ENCODE measurements at places on chromosomes 3 and 15. TPM values are rescaled to one million over a fixed set of nuclear protein-coding genes. Genes with fewer than 3 reads are reported as not detected.
A peak's percentile ranks its signal among the peaks of the same experiment; 100 is the strongest.

Gene PDCD6IP
- total RNA-seq, result 226 TPM

DNA sequence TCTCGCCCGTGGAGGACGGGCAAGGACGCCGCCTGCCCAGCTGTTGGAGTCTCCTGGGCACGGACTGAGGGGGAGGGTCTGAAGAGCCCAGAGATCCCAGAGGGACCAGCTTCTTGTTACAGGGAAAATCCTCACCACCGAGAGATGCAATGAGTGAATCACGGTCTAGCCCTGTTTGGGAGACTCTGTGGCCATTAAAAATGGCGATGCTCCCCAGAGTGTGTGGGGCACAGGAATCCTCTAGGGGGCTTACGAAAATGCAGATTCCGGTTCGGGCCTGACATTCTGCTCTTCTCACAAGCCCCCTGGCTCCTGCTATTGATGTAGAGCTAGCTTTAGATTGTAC, 35.5 kb upstream of the EPHB3 start:
- DNase-seq, result no peak
- peaks cover 16% of the 10 kb centered on the region for H3K27me3 ChIP-seq
- peaks cover 11% of the 10 kb centered on the region for H3K4me1 ChIP-seq
- peak overlapping the region; percentile 11 for H3K4me3 ChIP-seq

DNA sequence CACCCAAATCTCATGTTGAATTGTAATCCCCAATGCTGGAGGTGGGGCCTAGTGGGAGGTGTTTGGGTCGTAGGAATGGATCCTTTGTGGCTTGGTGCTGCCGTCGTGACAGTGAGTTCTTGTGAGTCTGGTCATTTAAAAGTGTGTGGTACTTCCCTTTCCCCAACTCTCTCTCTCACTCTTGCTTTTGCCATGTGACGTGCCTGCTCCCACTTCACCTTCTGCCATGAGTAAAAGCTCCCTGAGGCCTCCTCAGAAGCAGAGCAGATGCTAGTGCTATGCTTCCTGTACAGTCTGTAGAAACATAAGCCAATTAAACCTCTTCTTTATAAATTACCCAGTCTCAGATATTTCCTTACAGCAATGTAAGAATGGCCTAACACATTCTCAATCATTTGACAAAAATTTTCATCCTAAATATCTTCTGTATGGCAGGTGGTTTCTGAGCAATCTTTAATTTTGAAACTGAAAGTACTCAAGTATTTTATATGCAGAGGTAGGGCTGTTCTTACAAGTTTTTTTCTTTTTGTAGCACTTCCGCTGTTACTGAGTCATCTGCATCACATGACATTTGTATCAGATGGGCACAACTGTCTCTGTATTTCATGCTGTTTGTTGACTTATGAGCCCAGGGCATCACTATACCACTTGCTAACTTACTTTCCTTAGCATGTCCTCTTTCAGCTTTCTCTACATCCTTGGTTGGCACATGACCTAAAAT, 8.8 kb downstream of the RPL39L start:
- peak overlapping the region; percentile 53 for H3K27ac ChIP-seq
- no peak for DNase-seq
- H3K36me3 ChIP-seq, result no peaks in the 10 kb centered on the region
- no peaks in the 10 kb centered on the region for H3K27me3 ChIP-seq

Gene NDUFAF3
- 96.6 TPM for total RNA-seq

DNA sequence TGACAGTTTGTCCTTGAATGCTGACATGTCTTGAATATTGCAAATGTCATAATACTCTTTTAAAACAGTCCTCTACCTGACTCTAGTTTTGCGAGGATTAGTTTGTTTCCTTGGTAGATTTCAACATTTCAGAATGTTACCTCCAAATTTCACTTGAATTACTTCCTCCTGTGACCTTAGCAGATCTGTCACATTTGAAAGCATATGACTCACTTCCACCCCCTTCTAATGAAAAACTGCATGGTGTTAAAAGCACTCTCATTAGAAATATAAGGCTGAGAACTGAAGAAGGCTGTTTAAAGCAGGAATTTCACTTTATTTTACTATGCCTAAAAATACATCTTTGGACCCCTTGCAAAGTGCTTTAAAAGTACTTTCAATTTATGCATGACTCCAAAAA, 598.7 kb upstream of the TGFBR2 start:
- no peaks in the 10 kb centered on the region for H3K36me3 ChIP-seq
- no peaks in the 10 kb centered on the region for H3K4me1 ChIP-seq
- no peak overlapping the region for H3K4me3 ChIP-seq
- H3K27me3 ChIP-seq, result no peaks in the 10 kb centered on the region
- H3K27ac ChIP-seq, result no peak overlapping the region

DNA sequence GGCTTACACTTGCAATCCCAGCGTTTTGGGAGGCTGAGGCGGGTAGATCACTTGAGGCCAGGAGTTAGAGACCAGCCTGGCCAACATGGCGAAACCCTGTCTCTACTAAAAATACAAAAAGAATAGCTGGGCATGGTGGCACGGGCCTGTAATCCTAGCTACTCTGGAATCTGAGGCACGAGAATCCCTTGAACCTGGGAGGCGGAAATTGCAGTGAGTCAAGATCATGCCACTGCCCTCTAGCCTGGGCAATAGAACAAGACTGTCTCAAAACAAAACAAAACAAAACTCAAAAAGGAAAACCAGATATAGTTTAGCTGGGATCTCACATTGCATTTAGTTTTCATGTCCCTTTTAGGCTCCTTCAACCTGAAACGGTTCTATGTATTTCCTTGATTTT, 2.9 kb upstream of the USP50 start:
- no peak overlapping the region for H3K4me3 ChIP-seq
- H3K27me3 ChIP-seq, result no peaks in the 10 kb centered on the region
- no peak for DNase-seq
- no peak overlapping the region for H3K27ac ChIP-seq
- H3K36me3 ChIP-seq, result no peaks in the 10 kb centered on the region

- no peak for DNase-seq
- no peak overlapping the region for H3K27ac ChIP-seq
- H3K27me3 ChIP-seq, result no peaks in the 10 kb centered on the region
- H3K36me3 ChIP-seq, result no peaks in the 10 kb centered on the region
- H3K4me3 ChIP-seq, result no peak overlapping the region
Measured at GRCh38 chr15:34821831-34822230, 26.5 kb upstream of the ACTC1 start.
